ENCODE measurements at places on chromosomes 12 and 14.
A peak's percentile ranks its signal among the peaks of the same experiment; 100 is the strongest.

DNA sequence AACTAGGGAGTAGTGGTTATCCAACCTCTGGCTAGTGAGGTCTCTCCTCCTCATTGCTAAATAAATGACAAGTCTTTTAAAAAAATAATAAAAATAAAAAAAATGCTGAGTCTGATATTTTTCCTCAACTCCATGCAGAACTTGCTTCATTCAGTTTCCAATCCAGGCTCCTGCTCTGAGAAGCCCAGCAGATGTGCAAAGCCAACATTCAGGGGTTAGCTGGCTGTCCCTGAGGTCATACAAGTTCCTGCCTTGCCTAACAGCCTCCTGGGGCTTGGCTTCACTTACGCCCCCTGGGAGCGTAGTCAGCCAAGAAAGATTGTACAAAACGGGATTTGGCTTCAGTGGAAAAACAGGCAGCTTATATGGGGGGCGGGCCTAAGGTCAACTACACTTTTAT, 23.3 kb downstream of the RTRAF start:
- no peak for DNase-seq

GRCh38 chr14:99066378-99066777, 205.6 kb downstream of the BCL11B start:
- DNase-seq: no peak

DNA sequence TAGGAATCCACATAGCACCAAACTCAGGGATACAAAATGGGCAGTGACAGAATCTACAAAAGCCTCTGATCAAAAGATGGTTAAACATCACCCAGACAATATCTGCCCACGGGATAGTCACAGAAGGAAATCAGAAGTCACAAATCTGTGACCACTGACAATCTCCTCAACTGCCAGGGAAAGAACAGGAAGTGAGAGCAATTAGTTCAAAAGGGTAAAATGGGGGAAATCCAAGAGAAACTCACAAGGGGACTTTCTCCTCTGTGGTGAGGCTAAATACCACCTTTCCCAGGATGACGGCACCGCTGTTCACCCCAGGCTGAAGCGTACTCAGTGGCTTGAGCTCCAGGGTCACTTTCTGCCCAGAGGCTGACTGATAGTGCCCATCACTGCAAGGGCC, 10.7 kb downstream of the TTC5 start:
- DNase-seq: no peak

GRCh38 chr12:124784871-124785572, 78.6 kb downstream of the SCARB1 start:
- DNase-seq: peak; percentile 95

DNA sequence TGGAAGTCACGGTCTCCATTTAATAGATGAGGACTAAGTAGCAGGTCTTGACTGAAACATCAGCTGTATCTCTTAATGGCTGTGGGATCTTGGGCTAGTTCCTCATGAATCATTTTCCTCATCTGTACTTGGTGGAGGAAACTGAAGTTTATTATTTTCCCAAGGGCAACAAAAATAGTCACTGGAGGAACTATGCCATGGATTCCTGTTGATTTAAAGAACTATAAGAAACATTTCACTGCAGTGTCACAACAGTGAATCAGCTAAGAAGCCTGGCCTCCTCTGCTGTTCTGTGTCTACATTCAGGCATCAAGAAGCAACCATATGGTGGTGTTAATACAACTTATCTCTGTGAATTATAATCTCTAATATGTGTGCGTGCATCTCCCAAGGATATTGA, 200.5 kb downstream of the STXBP6 start:
- no peak for DNase-seq

DNA sequence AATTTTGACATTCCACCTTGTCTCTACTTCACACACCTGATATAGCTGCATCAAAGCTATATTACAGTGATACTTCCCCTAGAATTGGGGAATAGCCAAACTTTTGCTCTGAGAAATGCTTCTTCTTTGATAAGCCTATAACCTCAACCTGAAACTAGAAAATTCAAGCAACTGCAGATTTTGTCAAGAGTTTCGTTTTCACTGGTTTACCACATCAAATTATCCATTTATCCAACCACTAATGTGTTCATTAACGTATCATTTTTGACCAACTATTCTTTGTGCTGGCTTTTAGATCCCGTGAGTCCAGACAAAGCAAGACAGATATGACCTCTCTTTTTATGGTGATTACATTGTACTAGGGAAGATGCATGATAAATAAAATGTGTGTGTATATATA, 13.5 kb upstream of the TAS2R46 start:
- no peak for DNase-seq

GRCh38 chr12:120214626-120215356, 13.9 kb upstream of the RPLP0 start:
- no peak for DNase-seq

DNA sequence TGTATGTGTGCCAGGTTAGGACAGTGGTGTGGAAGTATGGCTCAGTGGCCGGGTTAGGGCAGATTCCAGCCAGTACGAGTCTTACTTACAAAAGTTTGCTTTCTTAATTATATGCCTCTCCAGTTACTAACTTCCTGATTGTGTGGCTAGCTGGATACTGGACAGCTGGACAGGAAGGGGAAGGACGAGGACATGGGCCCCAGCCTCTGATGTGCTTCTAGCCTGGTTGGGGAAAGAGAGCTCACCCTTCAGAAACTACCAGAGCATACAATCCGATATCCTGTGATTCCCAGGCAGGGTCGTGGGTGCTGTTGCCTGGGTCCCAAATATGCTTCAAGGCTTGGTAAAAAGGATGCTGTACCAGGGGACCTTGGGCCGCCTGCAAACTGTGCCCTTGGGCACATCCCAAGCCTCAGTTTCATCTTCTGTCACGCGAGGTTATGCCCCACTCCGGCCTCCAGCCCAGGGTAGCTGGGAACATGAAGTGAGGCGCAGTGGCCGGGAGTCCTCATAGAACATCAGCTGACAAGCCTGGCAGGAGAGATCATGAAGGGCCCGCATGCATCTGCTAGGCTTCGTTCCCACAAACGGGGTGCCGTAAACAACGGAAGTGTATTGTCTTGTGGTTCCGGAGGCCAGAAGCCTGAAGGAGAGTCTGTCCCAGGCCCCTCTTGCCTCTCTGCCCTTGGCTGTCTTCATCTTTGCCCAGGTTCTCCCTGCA, 23.2 kb upstream of the RIN3 start:
- no peak for DNase-seq

- DNase-seq: no peak
Observed at GRCh38 chr12:47939009-47939601, 24.3 kb upstream of the TMEM106C start.

- no peak for DNase-seq
Observed at GRCh38 chr12:57836442-57837375, 9.8 kb downstream of the CTDSP2 start.

- no peak for DNase-seq
Observed at GRCh38 chr12:124345795-124346194, 50.9 kb downstream of the RFLNA start.

DNA sequence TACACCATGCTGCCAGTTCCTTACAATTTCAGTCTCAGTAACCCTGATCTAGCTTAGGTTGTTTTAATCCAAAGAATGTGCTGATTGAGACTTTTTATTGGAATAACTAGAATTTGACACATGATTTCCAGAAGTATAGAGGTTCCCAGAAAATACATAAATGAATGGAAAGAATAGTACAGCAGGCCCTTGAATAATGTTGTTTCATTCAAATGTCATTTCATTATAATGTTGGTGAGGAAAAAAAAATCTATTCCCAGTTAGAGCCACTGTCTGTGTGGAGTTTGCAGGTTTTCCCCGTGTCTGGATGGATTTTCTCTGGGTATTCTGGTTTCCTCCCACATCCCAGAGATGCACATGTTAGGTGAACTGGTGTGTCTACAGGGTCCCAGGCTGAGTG, 273.5 kb upstream of the GARIN6 start:
- no peak for DNase-seq

- DNase-seq: no peak
Observed at GRCh38 chr12:6099316-6099715, 25.2 kb downstream of the VWF start.

- no peak for DNase-seq
Observed at GRCh38 chr12:26782372-26783130, 50.4 kb downstream of the ITPR2 start.

DNA sequence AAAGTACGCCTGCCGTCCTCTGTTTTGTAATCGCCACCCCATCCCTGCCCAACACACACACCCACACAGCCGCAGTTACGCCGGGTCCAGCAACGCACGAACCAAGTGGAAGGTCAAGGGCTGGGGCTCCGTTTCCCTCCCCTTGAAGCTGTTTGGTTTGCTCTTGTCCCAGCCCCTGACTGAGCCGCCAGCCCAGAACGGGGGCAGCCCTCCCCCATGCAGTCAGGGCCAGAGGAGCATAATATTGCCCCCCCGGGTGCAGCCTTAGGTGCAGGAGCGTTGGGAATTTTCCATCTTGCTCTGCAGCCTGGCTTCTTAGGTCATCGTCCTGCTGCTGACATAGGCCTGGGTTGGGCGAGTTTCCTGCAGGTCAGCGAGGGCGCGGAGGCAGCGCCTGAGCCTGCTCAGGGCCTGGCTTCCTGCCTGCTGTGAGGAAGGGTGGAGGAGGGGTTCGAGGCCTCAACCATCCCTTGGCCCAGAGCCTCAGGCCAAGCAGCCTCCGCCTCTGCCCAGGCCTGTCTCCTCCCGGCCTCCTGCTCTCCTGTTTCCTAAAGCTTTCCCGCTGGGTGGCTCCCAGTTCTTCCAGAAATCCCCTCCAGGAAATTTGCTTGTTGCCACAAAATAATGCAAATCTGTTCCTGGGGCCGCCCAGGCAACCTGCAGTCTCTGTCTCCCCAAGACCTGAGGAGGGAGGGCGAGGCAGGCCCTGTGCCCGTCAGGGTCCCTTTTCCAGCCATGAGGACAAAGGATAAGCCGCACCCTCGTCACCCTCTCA, 44.5 kb downstream of the PSMA6 start:
- peak; percentile 52 for DNase-seq

DNA sequence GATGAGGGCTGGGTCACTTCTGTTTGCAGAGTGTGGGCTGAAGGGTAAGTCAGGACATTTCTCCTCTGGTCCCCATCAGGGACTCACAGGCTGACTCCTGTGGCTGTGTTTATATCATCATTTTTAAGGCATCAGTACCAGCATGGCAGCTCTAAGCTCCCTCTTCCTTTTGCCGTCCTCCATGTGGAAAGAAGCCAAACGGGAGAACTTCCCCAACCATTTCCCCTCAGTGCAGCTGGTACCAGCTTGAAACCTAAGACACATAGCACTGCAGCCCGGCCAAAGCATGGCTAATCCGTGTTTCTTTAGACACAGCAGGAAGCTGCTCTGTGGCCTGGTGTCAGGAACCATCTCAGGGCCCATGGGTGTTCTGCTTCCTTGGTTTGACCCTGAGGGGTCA, 31.9 kb upstream of the ATP2A2 start:
- no peak for DNase-seq

DNA sequence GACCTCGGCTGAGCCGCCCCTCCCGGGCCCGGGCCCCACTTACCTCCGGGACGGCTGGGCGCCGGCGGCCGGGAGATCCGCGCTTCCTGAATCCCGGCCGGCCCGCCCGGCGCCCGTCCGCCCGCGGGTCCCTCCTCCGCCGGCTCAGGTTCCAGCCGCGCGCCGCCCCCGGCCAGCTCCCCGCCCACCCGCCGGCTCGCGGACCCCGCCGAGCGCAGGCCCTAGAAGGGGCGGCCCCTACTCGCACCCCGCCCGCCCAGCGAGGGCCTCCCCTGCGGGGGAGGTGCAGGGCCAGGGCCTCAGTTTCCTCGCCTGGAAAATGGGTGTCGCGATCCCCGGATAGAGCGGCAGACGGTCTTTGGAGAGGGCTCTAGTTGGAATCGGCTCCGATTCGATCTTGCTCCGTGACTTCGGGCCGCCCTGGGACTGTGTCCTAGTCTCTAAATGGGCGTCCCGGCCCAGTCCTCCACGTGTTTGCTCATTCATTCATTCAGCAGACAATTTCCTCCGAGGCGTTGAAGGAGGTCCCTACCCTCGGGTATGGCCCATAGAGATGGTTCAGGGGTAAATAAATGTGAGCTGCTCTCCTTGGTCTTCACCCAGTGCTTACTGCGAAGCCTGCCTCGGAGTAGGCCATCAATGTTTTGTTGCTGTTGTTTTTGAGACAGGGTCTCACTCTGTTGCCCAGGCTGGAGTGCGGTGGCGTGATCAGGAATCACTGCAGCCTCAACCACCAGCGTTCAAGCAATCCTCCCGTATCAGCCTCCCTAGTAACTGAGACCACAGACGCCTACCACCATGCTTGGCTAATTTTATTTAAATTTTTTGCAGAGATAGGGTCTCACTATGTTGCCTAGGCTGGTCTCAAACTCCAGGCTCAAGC, at the start of gene TRPV4:
TRPV4 (minus strand) TSS at position 92 of the 883 bp plus-strand sequence. CDS start 18,602 bp downstream, outside the sequence.
- no peak for DNase-seq

DNA sequence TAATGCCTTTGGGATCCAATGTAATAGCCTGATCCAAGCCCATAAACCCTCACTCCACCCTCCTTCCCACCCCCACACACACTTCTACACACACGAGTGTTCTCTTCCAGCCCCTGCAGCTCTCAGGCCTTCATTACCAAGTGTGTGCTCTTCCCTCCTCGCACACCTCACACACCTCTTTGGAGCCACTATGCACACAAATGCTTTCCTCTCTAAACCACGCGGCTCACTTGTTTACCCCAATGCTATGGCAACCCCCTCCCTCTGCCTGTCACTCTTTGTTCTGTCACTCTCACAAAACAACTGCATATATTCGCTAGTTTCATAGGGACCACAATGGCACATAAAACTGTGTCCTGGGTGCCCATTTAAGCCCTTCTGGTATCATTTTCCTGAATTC, 35.1 kb downstream of the PPP2R5E start:
- no peak for DNase-seq

GRCh38 chr14:71300566-71301330, 393.5 kb downstream of the PCNX1 start:
- DNase-seq: no peak

DNA sequence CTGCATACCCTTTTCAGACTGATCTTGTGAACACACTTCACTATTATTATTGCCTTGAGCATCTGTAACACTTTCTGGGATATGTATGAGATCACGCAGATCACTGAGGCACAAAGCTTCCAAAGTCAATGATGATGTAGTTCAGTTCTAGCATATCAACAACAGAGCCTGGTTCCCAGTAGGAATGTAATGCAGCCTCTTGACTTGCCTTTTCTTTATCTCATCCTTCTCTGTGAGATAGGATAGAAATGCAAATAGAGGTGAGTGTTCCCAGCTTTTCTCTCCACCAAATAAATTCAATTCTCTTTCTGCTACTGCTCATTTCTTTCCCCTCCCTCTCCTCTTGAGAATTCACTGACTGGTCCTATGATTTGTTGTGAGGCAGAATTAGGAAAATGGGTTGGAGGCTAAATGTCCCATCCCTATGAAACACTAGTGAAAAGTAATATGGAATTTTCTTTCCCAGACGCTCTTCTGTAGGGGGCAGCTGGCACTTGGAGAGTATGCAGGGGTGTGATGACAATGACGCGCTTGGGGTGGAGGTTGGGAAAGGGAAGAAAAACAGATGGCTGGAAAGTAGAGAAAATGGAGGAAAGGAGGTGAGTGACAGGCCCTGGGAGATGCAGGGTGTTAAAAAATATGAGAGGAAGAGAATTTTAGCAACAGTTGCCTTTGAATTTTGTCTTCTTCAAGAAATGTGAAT, 96.0 kb upstream of the TMTC1 start:
- DNase-seq: no peak

All from CMK (cell line).